ENCODE measurements at places on chromosomes 5 and 9. TPM values are rescaled to one million over a fixed set of nuclear protein-coding genes. Genes with fewer than 3 reads are reported as not detected.

DNA sequence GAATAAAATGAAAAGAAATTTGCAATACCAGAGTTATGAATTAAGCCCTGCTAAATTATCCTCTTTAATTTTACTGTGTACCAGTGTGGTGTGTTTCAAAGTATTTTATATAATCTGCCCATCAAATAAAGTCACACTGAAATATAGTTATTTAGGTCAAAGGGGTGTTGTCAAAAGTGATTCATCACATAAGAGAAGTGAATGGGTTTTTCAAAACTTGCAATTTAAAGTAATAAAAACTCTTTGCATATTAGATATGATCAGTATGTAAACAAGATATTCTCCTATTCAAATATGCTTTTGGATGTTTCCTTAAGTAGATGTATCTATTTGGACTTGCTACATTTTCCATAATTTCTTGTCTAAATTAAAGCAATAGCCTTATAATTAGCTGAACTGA lies 1183.0 kb upstream of the CDH18 start:
- DNase-seq, result no peak

DNA sequence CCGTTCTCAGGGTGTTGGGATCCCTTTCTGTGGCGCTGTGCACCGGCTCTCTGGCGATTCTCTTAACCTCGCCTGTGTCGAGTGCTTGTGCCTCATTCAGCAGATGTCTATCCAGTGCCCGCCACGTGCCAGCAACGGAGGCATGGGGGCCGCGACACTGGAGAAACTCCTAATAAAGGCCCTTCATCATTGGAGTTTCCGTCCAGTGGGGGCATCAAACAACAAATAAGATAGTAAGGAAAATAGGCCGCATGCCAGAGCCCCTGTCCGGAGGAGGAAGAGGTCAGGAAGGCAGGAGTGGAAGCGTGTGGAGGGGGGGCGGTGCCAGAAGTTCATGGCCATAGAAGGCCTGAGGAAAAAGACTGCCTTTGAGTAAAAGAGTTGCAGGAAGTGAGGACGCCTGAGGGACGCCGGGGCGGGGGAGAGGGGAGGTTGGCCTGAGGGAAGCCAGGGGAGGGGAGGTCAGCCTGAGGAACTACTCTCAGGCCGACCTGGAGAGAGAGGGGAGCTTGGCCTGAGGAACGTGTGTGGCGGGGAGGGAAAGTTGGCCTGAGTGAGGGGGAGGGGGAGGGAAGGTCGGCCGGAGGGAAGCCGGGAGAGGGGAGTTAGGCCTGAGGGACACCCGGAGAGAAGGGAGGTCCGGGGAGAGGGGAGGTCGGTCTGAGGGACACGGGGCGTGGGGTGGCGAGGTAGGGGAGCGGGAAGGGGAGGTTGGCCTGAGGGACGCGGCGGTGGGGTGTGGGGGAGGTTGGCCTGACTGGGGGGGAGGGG lies 82.2 kb downstream of the CACNA1B start:
- DNase-seq, result no peak

DNA sequence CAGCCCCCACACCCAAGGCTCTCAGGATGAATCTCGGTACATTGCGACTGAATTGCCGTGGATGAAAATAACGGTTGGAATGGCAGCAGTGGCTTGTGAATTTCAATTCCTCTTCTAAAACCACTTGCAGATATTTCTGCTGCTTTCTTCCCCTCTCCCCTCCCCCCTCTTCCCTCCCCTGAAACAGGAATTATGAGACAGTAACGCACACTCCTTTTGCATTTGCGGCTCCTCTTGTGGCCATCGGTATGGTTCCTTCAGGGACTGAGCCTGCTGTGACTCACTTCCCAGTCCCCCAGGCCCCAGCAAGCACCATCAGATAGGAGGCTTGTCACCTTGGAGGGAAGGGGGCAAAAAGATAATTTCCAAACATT lies 9.7 kb downstream of the DCANP1 start:
- no peak for DNase-seq

Gene SLC25A2
- total RNA-seq, result not detected

Data from mucosa of gallbladder (tissue), 1 donor.